T47D (cell line): ENCODE measurements at places on chromosomes 1 and 21.

GRCh38 chr21:31967334-31967733, 94.5 kb downstream of the HUNK start:
- DNase-seq, result no peak

DNA sequence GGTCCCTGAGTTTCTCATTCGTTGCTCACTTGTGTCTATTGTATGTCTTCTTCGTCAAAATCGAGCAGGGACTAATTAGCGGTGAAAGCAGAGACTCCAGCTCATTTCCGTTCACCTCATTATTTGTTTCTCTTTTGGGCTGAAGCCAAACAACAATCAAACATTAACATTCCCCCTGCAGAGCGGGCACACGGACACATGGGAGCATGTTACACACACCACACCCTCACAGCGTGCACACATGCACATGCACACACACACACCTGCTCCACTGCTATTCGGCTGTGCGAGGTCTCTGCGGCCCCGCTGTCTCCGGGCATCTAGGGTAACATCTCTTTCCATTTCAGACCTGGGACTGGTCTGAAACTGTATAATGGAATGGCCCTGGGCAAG, 58.5 kb upstream of the LRRC8D start:
- DNase-seq, result no peak

DNA sequence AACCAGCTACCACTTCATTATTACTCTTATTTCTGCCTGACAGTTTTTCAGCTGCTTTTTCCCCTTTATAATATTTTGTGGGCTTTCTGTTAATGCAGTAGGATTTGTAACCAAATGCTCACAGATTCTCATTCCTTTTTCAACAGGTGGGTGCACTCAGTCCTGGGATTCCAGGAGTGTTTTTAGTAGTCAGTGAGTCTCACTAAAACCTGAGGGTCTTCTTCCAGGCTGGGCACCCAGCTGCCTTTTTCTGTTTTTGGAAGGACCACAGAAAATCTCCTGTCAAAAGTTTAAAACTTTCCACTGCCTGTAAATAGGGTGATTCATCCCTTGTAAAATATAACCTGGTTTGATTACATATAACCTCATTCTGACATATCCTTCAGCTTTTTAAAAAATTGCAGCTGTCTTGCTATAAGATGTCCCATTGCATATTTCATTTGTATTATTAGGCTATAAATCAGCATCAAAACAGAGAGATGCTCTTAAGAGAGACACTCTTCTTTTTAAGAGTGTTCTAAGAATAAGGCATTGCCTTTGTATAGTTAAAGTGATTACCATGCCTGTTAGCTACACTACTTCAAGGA, 16.8 kb upstream of the CEP350 start:
- no peak for DNase-seq

DNA sequence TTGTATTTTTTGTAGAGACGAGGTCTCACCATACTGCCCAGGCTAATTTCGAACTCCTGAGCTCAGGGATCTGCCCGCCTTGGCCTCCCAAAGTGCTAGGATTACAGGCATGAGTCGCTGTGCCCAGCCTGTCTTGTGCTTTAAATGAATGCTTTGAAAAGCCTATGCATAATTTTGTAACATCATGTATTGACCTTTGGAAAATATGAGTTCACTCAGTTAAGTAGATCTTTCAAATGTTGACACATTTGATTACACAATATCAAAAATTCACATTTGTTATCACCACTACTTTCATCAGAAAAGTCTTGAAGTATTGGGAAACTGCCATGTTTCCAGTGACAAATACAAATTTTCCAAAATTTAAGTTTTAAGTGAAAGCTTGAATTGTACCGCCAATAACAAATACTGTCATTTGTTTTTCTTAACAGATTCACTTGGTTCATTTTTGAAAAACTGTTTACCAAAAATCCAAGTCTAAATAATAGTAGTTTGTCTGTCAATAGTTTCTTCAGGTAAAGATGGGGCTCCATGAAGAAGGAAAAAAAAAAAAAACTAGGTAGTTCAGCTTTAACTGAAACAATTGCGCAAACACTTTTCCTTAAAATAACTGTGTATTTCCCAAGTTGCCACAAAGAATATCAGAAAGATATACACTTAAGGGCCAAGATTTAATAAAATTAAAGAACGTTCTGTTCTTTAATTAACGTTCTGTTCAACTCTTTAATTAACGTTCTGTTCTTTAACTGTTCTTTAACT, 233.2 kb upstream of the NR5A2 start:
- DNase-seq, result no peak

DNA sequence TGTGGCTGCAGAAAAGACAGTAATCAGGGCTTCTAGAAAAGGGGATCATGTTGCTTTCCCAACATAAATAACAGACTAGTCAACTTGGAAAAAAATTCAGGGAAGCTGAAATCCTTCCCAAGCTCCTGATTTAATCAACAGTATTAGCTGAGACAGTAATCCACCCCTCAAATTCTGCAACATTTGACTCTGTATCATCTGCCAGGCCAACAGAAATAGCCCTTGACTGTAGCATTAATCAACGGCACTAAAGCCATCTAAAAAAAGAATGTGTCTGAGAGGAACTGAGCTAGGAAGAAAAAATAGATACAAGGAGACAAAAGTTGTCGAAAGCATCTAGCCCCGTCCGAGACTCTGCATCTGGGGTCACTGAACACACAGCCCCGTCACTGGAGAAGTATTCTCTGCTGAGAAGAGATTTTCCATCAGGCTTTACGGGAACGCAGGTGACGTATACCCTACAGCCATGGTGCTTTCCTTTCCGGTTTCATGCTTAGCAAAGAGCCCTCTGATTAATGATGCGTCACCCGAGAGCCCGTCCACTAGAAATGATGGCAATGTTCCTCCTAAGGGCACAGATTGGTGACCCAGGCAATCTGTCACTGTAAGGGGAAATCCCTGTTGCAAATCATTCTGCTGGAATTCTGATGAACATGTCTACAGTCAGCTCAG, 42.1 kb upstream of the TP53BP2 start:
- DNase-seq, result no peak

DNA sequence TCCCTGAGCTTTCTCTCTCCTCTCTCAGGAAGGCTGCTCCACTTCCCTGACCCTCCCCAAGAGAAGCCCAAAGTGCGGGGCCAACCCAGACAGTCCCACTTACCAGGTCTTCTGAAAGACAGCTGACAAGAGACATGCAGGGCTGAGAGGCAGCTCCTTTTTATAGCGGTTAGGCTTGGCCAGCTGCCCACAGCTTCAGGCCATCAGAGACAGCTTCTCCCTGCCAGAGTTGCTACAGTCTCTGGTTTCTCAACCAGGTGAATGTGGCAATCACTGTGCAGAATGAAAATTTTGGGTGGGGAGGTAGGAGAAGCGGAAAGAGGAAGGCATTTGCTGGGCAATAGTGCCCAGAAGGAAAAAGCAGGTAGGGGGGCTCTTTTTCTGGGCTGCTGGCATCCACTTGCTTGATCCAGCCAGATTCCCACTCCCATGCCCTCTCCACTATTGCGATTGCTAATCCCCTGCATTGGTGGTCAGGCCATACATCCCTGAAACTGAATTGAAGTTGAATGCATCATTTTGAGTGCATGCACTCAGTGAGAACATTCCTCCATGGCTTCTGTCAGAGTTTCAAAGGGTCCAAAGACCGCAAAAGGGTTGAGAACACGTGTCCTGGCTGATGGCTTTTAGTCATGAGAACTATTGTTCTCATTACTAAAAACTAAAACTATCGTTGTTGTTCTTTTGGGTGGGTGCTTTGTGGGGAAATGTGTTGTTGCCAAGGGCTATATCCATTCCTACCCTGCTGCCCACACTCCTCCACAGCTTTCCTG, at the start of gene S100A8:
S100A8 (minus strand) TSS at position 136 of the 773 bp plus-strand sequence. CDS start 538 bp downstream, outside the sequence.
- peak; percentile 82 for DNase-seq
